ENCODE measurements at places on chromosomes 12 and 14.

DNA sequence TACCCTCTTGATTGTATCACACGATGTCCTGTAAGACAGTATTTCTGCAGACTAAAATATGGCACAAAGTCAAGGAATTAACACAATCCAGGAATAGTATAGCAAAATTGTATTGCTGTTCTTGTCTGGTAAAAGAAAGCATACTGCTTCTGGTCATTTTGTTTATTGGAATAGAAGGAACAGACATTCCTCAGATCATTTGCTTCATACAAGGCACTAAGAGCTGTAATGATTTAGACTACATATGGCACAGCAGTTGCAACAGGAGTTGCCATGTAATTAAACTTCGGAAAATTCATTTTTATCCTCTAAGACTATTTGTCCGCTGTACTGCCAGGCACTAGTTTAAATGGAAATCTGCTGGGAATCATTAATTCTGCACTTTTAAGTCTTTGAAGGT, 7.6 kb upstream of the KERA start:
- no peak for DNase-seq

DNA sequence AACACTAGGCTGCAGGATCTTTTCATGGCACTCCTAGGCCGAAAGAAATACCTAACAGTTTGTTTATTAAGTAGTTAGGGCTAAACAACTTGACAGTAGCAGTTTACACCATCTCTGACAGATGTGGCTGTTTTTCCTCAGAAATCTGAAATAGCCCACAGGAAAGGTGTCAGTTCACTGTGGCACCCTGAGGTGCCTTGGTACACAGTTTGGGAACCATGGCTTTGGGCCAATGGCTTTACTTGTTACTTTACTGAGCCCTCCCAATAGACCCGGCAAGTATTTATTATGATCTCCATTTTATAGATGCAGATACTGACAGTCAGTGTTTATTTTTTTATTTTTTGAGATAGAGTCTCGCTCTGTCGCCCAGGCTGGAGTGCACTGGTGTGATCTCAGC, 69.3 kb downstream of the RBM19 start:
- DNase-seq, result no peak

- DNase-seq, result no peak
Measured at GRCh38 chr12:91871751-91872150, 273.9 kb downstream of the BTG1 start.

GRCh38 chr12:62082448-62082847, 177.8 kb upstream of the USP15 start:
- DNase-seq, result no peak

GRCh38 chr14:37088356-37089215, 83.8 kb downstream of the SLC25A21 start:
- DNase-seq, result no peak

DNA sequence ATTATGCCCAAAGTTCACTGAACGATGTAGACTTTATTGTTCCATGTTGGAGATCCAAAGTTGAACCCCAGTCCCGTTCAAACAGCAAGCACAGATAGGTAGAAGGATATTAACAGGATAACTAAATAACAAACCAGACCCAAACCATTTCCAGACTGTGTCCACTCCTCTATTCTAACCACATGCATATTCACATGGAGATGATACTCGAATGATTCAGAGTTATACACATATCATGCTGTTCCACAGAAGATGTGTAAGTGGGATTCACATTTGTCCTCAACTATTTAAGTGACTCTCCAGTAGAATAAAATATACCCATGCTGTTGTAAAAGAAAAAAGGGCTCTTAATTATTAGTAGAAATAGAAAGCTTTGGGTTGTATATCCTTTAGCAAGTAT, 185.9 kb downstream of the ITPR2 start:
- DNase-seq, result no peak

DNA sequence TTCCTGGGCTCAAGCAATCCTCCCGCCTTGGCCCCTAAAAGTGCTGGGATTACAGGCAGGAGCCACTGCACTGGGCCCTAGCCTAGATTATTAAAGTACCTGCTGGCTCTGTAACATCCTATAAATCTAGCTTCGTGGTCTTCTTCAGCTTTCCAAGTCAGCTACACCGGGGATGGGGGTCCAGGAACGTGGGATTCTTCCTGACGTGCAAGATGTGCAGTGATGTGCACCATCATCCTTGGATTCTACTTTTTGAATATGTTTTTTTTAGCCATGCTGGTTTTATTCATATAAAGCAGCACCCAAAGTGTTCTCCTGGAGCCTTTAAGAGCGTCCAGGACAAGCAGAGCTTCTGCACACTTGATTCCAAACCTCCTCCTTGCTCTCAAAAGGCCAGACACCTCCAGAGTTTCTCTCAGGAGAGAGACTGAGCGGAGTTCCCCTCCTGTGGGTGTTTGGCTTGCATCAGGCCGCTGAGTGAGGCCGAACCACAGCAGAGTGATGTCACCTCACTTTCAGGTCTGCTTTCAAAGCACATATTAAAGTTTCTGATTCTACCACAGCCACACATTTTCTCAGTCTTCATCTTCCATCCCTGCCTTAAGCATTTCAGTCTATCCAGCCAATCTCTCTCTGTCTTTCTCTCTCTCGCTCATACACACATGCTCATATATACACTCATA, 33.4 kb downstream of the VCPKMT start:
- peak; percentile 73 for DNase-seq

DNA sequence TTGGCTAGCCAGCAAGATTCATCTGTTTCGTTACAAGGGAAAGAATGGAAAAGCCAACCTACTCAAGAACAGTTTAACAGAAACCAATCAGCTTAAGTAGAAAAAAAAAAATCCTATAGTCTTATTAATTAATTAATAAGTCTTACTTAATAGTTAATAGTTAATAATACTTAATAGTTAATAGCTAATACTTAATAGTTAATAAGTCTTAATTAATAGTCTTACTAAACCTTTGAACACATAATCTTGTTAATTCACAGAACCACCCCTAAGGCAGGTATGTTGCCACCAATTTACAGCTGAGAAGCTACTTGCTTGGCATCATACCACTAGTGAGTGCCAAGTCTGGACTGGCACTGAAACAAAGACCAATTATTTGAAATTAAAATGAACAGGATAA, 19.9 kb downstream of the MFAP5 start:
- no peak for DNase-seq

DNA sequence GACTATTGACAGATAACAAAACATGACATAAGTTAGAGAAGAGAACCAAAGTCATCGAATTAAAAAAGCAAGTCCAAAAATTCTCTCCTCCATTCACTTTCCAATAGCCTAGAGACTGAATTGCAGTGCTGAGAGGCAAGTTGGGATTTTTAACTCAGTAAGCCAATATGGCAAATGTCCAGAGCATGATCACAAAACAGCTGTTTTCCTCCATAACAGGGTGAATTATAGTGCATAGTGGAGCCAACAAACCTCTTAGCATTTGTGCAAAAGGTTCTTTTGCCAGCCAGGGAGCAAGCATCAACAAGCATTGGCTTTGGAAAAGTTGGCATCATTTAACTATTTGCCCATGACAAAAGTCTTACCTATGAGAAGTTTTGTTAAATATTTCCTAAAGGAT, 458.8 kb upstream of the NOVA1 start:
- no peak for DNase-seq

GRCh38 chr14:44528180-44528579, 21.1 kb upstream of the FSCB start:
- no peak for DNase-seq
